ENCODE measurements at places on chromosomes 4 and X. TPM values are rescaled to one million over a fixed set of nuclear protein-coding genes. Genes with fewer than 3 reads are reported as not detected.

DNA sequence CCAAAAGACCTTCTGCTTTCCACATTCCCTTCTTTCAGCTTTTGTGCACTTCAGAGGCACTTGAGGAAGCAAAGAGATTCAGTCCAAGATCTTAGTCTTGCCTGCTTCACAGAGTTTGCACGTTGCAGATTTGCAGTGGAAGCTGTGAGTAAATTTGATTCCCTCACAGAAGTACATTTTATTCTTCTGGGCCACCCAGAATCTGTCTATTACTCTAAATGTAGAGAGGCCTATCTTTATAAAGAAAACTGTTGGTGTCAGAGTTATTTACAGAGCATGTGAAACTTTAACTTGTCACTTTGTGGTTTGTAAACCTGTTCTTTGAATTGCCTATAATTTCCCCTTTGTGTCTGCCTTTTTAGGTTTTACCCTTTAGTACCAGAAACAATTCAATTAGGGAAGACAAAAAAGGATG lies 15.5 kb downstream of the SPRY1 start:
- no peak for DNase-seq

DNA sequence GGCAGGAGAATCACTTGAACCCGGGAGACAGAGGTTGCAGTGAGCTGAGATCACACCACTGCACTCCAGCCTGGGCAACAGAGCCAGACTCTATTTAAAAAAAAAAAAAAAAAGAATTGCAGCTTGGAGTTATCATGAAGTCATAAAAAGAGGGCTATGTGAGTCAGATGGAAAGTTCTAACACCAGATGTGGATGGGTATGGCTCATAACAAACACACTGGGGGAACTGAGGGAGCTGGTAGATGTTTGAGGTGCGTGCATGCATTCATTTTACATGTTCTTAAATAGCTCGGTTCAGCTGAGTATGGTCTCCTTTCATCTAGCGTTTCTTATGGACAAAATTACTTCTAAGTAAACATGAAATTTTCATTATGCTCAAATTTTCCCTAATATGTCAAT lies 11.7 kb downstream of the TRMT2B start:
- DNase-seq, result peak; percentile 5

Gene SLAIN2
- total RNA-seq, result 42.6 TPM

GRCh38 chr4:187484186-187484585 lies 511.4 kb upstream of the ZFP42 start:
- DNase-seq, result no peak

Gene PSMD10
- 54.6 TPM for total RNA-seq

DNA sequence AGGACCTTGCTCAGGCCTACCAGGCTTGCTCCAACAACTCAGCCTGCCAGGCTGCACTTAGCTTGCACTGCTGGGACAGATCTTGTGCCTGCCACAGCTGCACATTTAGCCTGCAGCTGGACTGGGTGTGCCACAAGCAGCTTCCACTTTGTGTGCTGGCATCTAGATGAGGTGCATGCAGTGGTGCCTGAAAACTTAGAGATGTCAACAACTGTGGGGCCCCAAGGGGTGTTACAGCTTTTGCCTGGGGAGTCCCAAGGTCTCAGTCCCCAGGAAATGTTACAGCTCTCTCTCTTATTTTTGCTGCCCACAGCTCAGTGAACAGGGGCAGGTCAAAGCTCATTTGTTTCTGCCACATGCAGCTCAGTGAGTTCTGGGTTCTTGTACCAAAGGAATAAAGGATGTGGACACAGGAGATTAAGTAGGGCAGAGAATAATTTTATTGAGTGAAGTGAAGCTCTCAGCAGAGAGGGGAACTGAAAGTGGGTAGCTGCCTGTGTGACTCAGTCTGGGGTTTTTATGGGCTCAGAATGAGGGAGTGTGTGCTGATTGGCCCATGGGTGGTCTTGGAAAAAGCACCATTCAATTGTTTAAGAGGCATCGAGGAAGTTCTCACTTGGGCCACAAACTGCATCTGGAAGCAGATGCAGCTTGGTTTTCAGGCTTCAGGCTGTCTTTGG lies 828.3 kb downstream of the TECRL start:
- no peak for DNase-seq

GRCh38 chr4:39682138-39682537 lies 15.8 kb upstream of the UBE2K start:
- no peak for DNase-seq

DNA sequence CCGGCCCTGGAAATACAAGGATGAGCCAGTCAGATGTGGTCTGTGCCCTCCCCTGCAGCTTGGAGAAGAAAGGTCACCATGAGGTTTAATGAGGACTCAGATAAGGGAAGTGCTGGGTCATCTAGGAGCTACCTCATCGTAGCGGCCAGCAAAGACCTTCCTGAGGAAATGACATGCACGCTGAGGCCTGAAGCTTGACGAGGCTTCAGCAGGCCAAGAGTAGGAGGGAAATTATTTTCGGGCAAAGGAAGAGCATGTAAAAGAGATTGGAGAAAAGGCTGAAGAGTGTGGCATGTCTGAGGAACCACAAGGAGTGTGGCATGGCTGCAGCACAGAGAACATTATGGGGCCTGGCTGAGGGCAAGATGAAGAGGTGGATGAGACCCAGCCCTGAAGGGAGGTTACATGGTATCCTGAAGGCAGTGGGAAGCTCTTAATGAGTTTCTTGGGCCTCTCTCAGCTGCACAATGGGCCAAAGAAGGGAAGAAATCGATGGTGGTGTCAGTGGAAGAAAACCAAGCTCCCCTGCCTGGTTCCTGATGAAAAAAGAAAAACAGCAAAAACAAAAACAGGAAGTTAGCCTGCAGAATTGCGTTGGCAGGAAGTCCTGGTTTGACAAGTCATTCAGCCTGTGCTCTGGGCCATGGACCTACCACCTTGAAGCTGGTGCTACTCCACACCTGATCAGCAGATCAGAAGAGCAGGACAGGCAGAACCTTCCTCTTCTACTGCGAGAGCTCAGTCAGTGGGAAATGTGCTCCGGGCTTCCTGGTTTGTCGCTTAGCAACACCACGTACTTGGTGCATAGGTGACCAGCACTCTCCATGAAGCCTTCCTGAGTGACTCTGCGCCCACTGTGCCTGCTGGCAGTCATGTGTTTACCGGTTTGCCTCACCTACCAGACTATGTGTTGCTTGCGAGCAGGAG lies 134.5 kb upstream of the KLF3 start:
- DNase-seq, result peak; percentile 74

Gene SPRY1
- total RNA-seq, result 20.3 TPM

Gene CXorf49
- not detected for total RNA-seq

DNA sequence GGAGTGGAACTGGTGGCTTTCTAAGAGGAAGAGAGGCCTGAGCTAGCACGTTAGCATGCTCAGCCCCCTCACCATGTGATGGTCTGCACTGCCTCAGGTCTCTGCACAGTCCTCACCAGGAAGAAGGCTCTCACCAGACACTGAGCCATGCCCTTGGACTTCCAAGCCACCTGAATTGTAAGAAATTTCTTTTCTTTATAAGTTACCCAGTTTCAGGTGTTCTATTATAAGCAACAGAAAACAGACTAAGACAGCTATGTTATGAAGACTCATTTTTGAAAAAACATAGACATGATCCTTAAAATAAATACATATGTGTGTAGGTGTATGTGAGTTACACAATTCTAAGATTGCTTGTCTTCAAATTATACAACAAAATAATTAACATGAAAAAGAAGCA lies 74.7 kb downstream of the CEP44 start:
- no peak for DNase-seq

DNA sequence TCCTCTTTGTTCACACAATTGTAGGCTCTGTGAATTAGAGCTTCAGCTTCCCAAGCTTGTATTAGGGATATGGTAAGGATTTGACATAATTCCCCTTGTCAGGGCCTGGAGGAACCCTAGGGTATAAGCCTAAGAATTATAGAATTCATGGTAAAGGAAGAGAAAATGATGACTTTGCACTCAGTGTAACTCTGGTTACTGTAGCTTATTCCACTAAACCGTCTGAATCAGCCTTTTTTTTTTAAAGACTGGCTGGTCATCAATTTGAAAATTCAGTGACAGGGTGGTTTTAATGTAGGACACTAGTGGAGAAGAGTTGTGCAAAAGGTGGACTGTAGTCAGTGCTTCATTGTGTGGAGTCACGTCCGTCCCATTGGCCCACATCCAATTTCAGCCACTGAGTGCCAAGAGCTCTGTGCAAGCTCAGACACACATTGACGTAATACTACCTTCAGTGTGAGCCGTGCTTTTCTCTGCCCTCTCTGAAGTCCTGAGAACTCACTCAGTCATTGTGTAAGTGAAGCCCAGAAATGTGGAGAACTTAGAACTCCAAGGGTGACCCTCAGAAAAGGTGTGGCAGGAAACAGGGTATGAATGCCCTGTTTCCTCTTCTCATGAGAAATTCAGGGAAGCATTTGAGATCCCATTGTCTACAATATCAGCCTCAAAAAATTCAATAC lies 449.8 kb downstream of the C4orf33 start:
- DNase-seq, result no peak

DNA sequence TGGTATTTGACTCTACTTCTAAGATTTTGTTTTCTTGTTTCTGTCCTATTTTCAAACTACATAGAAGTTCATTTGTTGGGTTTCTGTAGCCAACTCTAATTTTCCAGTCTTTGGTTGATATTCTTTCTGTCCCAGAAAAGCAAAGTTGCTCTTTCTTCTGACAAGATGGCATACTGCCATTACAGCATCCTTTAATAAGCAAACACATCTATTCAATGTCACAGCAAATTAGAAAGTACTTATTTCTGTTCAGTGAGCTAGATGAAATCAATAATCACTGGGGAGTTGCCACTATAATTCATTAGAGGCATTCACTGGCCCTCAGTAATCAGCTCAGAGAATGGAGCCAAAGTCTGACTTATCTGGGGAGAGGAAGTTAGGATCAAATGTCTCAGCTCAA lies 1258.0 kb upstream of the IGFBP7 start:
- no peak for DNase-seq

GRCh38 chrX:41419082-41419481 lies 28.1 kb upstream of the NYX start:
- DNase-seq, result no peak

Gene DDX53
- not detected for total RNA-seq

DNA sequence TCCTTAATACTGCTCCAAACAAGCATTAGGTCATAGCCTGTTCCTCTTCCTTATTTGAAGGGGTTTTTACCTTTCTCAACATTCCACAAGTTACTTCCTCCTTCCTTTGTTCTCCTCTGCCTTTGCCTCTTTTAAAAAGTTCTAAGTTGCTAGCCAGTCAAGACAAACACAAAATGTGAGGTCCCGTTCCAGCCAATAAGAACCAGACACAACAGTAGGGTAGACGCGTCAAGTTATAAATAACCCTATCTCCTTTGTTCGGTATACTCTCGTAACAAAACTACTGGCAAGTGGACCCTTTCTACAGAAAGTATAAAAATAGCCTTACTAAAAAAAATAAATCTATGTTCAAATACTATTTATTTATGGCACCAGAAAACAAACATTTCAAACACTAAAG lies 6.3 kb upstream of the ACE2 start:
- DNase-seq, result no peak

Gene RAB39B
- 11.6 TPM for total RNA-seq

DNA sequence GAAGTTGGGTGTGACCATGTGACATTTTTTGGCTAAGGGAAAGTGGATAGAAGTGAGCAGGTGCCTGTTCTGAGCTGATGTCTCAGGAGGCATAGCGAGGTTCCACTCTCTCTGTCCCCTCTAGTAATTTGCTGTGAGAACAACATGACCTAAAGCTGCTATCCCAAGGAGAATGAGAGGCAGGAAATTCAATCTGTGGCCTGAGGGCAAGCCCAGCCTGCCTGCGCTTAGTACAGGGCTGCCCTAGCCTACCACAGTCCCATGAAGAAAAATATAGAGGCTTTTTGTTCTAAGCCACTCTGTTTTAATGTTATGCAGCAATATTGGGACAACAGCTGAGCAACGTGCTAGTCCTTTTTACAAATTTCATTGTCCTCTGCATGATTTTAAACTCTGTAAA lies 193.1 kb downstream of the LDB2 start:
- DNase-seq, result no peak

Gene MAGEA10
- total RNA-seq, result not detected

- DNase-seq, result no peak
Measured at GRCh38 chrX:6909396-6909795, 238.1 kb upstream of the STS start.

DNA sequence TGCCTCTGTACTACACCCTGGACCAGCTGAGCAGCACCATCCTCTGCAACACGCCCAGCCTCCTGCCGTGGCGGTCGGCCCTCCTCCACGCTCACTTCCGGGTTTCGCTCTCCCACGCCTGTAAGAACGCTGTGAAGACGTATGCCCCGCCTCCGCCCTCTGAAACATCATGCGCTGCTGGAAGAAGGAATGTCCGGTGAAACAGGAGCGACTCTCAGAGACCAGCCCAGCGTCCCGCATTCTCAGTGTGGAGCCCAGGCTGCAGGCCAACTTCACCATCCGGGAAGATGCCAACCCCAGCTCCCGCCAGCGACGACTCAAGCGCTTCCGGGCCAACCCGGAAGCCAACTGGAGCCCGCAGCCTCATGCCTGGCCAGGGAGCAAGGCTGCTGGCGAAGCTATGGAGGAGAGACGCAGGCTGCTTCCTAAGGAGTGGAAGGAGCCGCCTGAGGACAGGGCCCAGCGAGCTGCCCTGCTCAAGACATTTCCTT lies 186.1 kb upstream of the SLITRK2 start:
- no peak for DNase-seq

DNA sequence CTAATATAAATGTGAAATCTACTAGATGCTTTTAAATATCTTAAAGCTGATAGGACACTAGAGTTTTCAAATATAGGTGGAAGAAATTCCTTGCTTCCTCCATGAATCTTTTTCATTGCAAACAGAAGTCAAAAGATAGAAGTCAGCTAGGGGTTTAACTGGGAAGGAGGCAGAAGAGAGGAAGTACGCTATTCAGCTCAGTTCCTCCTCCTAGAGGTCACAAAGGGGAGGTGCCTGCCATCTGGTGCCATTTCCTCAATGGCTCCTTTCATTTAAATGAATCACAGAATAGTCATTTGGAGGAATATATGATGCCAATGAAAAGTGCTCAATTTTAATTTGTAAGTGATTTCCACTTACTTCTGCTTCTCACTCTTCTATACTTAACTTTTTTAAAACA lies 8.5 kb downstream of the COL25A1 start:
- DNase-seq, result peak; percentile 58

DNA sequence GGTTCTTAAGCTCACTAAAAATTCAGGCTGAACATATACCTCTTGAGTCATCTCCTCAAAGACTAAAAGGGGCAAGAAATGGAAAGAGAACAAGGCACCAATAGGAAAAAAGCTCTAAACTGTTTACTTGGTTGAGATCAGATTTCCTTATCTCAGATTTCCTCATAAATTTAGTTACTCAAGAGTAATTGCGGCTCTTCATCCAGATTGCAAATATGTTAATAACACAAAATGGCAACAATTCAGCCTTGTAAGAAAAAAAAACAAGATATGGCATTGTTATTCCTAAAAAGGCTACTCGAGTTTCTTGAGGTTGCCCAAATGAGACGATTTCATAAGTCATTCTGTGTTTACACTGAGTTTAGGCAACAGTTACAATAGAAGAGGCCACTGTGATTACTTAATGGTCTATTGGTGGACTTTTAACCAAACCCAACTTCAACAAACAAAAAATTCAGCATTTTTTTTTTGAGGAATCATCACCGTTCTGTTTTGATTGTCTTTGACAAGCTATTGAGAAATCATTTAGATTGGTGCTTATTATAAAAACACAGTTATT lies 97.9 kb upstream of the PDHA1 start:
- DNase-seq, result no peak

GRCh38 chr4:113368056-113368455 lies 318.6 kb downstream of the ANK2 start:
- no peak for DNase-seq

GRCh38 chr4:142701017-142701416 lies 145.1 kb downstream of the INPP4B start:
- DNase-seq, result no peak

Measured in activated naive CD4-positive, alpha-beta T cell treated with anti-CD3 and anti-CD28 coated beads for 36 hours (primary cell).